Activated CD4-positive, alpha-beta T cell treated with anti-CD3 and anti-CD28 coated beads, Interleukin-2, amount 10 ng/mL, durations not matched to agents 7 days and 5 days (primary cell): ENCODE measurements at places on chromosomes 7 and 10.
A peak's percentile ranks its signal among the peaks of the same experiment; 100 is the strongest.

GRCh38 chr10:61608255-61609033, 54.3 kb upstream of the CABCOCO1 start:
- no peak for DNase-seq

GRCh38 chr7:51329696-51330263, 13.2 kb upstream of the COBL start:
- DNase-seq = no peak

- no peak for DNase-seq
Observed at GRCh38 chr7:64873517-64873916, 29.6 kb upstream of the ZNF273 start.

GRCh38 chr7:135512135-135512887, 2.4 kb upstream of the CNOT4 start:
- DNase-seq = peak; percentile 59

- no peak for DNase-seq
Observed at GRCh38 chr10:93090619-93091018, 16.9 kb downstream of the CYP26A1 start.

- DNase-seq = no peak
Observed at GRCh38 chr7:114703677-114704076, 218.2 kb upstream of the MDFIC start.

- no peak for DNase-seq
Observed at GRCh38 chr7:37048674-37049073, 324.4 kb upstream of the AOAH start.

- DNase-seq = no peak
Observed at GRCh38 chr10:59903871-59904270, 2.5 kb downstream of the CCDC6 start.

DNA sequence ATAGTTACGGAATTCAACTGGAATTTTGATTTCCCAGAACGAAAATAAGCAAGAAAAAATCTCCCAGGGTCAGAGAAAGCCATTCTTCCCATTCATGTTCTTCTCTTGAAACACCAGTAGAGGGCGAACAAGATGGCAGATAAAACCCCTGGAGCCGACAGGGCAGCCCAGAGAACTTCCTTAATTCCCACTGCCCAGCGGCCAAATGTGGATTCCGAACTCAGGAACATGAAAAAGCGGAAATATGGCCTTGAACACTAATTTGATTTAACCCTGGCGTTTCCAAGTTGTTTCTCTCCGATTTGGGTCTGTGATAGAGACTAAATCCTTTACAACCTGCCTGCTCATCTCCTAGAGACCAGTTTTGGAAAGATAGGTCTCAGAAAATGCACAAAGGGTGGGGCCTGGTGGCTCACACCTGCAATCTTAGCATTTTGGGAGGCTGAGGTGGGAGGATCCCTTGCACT, 100.7 kb upstream of the WAC start:
- DNase-seq = peak; percentile 18

DNA sequence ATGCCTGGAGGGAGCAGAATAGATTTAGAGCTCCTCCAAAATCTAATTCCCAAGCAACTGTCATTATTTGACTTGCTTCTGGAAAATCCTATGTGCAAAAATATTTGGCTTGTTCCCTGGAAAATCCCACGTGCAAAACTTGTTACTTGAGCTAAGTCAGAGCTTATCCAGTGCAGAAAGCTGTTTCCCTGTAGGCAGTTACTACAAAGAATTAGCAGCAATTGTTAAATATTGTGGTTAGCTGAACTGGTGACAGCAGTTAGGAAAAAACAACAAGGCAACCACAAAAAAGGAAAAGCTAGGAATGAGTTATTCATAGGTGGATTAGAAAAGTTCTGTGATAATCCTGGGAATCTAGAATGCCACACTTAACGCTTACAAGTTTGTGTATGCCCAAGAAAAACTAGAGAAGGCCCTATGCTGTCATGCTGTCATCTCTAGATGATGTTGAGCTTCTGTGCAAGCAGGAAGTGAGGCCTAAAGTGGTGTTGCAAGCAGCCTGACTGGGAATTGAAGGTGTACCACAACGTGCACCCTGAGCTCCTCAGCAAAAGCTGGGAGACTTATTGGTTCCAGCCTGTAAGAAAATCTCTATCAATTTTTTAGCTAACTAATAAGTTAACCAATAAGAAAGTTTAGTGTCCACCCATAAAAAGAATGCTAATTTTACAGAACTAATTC, 738.6 kb upstream of the LRRTM3 start:
- DNase-seq = no peak

- DNase-seq = no peak
Observed at GRCh38 chr10:76558996-76559891, 1078.4 kb downstream of the KCNMA1 start.

- no peak for DNase-seq
Observed at GRCh38 chr10:11237571-11237970, 219.9 kb downstream of the CELF2 start.

- DNase-seq = no peak
Observed at GRCh38 chr7:13489386-13489785, 500.1 kb downstream of the ETV1 start.
